Stimulated activated CD4-positive, alpha-beta T cell treated with anti-CD3 and anti-CD28 coated beads, TNF-alpha, amount 100 ng/mL, for 4 hours (primary cell): ENCODE measurements at places on chromosomes 4 and X.

- DNase-seq = no peak
These were observed 53.0 kb downstream of the JADE3 start for GRCh38 chrX:46965125-46965758.

GRCh38 chr4:168309781-168310180 is 8.8 kb downstream of the DDX60 start:
- no peak for DNase-seq

GRCh38 chr4:123421937-123422781 is 25.6 kb downstream of the SPRY1 start:
- DNase-seq = no peak

GRCh38 chrX:3548765-3549391 is 164.6 kb downstream of the PRKX start:
- no peak for DNase-seq

DNA sequence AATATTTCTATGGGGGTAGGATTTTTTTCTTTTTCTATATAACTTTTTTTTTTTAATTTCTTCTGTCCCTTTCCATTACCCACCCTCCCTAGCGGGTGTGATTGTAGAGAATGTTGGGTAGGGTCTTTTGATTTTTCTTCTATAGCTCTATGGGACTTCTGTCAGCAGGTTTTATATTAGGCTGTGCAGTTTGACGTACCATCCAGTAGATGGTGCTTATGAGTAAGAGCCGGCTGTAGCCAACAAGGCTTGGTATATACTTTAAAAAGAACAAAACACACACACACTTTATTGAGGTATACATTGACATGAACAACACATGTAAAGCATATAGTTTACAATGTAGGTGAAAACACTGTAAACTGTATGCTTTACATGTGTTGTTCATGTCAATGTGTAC is 247.9 kb upstream of the POF1B start:
- DNase-seq = no peak

GRCh38 chrX:21744721-21745120 is 13.2 kb downstream of the SMPX start:
- DNase-seq = no peak

- no peak for DNase-seq
These were observed 79.9 kb downstream of the SLIT2 start for GRCh38 chr4:20331642-20332041.

- no peak for DNase-seq
These were observed 55.3 kb upstream of the HPSE start for GRCh38 chr4:83389756-83390505.

DNA sequence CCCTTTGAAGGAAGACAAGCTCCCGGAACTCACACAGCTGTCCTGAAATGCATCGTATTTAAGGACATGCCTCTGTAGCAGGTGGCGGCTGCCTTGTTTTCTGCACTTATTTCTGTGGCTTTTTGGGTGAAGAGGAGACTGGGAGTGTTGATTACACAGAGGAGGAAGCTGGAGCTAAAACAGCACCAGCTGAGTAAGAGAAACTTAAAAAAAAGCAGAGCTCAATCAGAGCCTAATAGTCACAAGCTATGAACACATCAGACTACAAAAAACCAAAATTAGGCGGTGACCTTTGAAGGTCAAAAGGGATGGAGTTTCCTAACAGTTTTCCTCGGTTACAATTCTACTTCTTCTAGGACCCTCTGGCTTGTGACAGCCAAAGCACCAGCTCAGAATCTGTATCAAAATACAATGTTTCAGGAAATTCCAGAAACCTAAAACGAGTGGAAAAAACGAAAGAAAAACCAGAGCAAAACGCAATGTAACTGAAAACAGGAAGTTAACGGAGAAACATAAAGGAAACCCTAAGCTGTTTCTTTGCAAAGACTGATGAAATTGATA is 13.5 kb downstream of the PRKX start:
- DNase-seq = no peak

DNA sequence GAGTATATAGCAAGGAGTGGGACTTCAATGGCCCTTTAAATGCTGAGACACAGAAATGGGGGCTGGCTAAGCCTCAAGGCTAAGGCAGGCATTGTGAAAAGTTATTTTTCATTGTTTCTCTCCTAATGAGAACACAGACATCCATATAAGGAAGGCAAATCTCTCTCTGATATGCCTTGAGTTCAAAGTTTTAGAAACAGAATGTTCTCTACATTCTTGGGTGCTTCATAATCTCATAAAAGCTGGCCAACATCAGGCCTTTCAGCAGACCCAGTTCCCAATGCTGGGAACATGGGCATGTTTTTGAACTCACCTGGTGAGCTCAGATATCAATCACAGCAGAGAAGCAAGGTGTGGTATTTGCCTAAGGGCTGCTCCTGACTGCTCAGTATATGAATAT is 19.4 kb upstream of the RAB40A start:
- DNase-seq = no peak

- no peak for DNase-seq
These were observed 139.5 kb upstream of the NOCT start for GRCh38 chr4:138875891-138876608.

GRCh38 chr4:53128706-53129357 is 237.0 kb downstream of the SCFD2 start:
- no peak for DNase-seq

- DNase-seq = no peak
These were observed 33.8 kb upstream of the NAP1L5 start for GRCh38 chr4:88731381-88731780.

GRCh38 chr4:170325599-170325998 is 235.8 kb upstream of the AADAT start:
- DNase-seq = no peak

DNA sequence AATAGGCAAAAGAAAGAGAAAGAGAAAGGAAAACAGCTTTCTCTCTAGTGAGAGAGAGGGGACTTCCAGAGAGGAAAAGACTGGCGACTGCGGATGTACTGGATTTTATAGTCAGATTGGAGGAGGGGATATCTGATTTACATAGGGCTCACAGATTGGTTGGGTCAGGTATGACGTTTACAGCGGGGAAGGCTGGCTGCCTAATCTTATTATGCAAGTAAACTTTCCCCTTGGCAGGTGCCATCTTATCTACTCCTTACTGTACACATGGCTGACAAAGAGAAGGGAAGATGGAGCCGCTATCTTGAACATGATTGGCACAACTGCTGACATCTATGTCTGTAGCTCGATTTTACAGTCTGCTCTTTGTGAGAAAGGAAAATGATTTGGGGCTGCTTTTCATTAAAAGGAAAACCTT is 25.4 kb downstream of the RBPJ start:
- DNase-seq = no peak

- DNase-seq = no peak
These were observed 86.2 kb downstream of the MAMLD1 start for GRCh38 chrX:150449313-150449712.

DNA sequence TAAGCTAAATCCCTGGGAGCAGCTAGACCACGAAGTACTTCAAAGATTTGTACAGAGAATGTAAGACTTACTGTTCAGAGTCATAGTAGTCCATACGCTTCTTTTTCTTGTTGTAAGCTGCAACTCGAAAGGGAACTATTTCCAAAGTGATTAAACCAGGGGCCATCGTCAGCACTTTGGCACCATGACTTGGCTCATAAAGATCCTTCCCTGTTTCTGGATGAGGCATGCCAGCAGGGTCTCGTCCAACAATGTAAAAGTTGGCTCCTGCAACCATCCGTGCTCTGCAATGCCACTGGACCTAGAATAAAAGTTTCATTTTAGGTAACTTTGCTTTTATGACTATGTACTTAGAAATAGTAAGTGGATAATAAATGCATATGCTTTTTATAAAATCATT is 88.5 kb downstream of the PAPSS1 start:
- DNase-seq = no peak

DNA sequence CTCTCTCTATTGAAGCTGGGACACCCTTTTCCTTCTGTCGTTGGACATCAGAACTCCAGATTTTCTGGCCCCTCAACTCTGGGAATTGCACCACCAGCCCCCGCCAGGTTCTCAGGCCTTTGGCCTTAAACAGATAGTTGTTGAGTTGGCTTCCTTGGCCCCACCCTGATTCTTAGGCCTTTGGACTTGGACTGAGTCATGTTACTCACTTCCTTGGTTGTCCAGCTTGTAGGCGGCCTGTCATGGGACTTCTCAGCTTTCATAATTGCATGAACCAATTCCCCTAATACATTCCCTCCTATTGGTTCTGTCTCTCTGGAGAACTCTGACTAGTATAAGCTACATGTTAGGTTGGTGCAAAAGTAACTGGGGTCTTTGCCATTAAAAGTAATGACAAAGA is 195.7 kb downstream of the GPAT3 start:
- no peak for DNase-seq

- no peak for DNase-seq
These were observed 96.4 kb downstream of the LNX1 start for GRCh38 chr4:53494851-53495250.

- no peak for DNase-seq
These were observed 34.1 kb downstream of the EXOC1 start for GRCh38 chr4:55887594-55887993.

DNA sequence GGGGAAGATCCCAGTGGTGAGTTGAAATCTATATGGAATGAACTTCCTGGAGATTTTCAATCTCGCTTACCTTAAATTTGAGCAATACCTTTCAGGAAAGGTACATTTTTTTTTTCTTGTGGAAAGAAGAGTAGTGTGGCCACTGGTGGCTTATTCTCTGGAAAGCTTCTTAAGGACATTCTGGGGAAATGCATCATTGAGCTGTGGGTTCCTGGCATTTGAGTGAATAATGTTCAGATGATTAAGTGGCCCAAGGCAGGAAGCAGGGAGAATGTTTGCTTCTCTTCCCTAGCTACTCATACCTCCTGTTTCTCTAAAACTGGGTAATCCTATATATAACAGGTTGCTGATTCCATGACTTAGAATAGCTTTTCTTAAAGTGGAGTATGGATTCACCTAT is 31.8 kb downstream of the STAG2 start:
- no peak for DNase-seq

- DNase-seq = no peak
These were observed 69.5 kb downstream of the TRIM2 start for GRCh38 chr4:153273751-153274150.

DNA sequence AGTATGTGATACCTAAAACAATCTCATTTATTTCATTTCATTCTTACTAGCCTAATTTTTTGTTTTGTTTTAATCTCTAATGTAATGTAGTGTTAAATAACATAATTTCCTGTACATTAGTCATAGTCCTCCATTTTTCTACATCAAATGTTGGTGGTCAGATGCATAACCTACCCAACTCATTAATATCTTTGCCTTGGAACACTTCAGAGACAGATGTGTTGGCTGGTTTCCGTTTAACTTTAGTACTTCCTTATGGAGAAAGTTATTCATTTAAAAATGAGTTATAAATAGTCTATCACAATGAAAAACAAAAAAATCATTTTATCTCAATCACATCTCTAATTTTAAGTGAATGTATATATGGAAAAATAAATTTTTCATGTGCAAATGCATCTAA is 190.2 kb downstream of the ANTXR2 start:
- no peak for DNase-seq

DNA sequence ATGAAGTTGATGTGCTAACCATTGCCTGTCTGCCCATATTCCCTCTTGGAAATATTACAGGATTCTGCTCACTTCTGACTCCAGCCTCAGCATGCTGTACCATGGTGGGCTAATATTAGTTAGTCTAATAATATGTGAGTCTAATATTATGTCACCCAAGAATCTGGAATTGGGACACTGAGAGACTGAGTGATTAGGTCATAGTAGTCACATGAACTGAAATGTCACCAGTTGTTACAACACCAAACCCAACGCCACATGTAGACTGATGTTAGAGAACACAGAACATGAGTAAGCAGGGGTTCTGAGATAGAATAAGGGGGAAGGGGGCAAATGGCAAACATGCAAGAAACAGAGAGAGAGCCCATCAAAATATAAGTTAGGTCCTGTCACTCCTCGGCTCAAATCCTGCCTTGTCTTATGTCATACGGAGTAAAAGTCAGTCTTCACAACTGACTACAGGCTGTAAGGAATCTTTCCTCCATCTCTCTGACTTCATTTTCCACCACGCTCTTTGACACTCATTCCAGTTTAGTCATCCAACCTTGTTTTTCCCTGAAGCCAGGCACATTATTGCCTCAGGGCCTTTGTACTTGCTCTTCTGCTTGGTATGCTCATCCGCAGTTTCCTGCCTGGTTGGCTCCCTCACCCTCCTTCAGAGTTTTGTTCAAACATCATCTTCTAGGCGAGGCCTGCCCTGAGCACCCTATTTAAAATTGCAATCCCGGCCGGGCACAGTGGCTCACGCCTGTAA is 9.6 kb upstream of the SLAIN2 start:
- DNase-seq = no peak

DNA sequence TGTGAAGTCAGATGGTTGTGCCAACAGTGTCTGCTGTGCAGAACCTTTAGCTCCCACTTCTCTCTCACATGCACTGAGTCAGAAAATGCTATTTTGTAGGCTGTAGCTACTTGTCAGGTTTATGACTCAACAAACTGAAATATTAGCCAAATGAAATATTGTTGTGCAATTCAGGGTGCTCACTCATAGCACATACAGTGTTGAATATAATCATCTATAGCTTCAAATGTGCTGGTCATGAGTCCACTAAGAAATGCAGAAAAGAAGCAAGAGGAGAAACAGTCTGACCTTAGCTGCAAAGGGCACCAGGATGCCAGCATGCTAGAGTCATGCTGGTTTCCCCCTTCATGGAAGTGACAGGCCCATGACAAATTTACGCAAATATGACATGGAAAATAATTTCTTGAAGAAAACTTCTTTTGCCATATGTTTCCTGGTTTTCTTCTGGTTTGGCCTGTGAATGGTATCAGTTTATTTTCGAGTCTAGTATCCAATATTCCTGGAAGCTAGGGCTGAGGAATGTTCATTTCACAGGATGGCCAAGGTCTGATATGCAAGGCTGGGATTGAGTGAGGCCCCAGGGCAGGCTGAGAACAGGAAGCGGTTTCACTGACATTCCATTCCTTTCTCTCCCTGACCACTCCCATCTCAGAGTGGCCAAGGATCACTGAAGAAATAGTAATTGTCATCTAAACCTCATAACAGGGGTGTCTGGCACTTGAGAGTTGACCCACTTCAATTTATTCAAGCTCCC is 10.3 kb upstream of the CXCL2 start:
- no peak for DNase-seq

DNA sequence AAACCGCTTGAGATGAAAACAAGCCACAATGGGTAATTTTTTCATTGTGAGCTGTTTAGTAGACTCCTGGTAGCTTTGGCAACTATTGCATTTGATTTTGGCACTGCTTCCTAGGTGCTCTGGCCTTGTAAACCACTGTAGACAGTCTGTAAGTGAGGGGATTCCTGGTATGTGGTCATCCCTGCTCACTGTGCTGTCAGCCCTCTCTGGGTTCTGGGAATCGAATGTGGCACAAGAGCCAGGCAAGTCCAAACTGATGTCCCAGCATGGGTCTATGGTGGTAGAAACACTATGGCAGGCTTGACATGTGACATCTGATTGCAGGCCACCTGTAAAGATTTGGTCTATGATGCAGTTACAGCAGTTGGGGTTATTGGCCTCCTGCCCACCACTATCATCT is 2.5 kb downstream of the USP51 start:
- DNase-seq = no peak

GRCh38 chrX:57156397-57157049 is 19.3 kb upstream of the SPIN2A start:
- DNase-seq = no peak
